ENCODE measurements at places on chromosomes 7 and 10.

DNA sequence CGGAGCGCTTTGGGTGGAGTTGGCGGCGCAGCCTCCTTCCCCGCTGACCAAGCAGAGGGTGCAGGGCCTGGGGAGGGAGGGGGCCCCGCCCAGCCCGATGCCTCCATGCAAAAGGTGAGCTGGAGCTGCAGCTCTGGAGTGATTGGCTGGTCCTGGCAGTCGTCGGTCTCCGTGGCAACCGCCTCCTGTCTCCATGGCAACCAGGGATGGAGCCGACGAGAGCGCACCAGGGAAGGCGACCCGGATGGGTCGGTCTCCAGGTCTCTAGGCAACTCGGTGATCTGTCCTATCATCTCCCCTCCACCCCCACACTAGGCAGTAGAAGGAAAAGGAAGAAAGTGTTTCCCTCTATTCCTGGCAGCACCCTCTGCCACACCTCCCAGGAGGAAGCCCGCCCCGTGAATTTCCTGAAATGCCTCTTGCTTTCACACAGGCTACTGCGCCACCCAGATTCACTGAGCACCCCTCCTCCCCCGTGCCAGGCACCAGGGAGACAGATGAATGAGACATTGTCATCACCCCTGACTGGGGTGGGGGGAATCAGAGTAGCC is 647 bp upstream of the NACAD start:
- DNase-seq: peak; percentile 79

DNA sequence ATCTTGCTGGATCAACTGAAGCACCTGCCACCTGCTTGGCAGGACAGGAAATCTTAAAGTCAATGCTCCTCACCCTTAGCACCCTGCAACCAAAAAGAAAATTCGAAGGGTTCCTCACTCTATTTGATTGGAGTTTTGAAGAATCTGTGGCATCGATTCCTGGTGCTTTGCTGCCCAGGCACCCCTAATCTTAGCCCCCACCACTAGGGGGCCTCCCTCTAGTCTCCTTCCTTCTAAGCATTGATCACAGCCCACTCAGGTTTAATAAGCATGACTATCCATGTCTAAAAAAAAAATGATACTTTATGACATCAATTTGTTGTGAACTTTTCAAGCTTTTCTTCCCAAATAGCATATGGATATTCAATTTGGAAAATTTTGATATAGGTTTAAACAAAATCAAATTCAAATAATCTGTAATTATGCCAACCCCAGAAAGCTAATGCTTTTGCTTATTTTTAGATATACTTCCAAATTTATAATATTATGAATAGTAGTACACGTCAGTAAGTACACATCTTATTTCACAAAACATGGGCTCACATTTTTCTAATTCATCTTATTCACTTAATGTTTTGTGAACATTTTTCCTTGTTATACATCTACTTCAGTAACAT is 45.3 kb downstream of the NRG3 start:
- DNase-seq: no peak

DNA sequence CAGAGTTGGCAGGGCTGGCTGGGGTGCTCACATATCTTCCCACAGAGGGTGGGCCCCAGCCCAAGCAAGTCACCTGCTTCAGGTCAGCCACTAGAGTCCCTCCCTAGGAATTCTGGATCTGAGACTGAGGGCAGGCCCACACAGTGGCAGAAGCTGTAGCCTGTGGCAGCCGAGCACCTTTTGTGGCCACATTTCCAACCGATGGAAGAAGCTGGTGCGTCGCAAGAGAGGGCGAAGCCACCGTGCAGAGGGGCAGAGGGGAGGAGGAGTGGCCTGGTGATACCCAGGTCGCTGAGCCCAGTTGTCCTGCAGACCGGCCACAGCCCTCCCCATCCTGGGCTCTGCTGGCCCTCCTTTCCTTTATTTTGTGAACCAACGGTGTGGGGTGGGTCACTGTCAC is 5.3 kb downstream of the POLM start:
- DNase-seq: no peak

DNA sequence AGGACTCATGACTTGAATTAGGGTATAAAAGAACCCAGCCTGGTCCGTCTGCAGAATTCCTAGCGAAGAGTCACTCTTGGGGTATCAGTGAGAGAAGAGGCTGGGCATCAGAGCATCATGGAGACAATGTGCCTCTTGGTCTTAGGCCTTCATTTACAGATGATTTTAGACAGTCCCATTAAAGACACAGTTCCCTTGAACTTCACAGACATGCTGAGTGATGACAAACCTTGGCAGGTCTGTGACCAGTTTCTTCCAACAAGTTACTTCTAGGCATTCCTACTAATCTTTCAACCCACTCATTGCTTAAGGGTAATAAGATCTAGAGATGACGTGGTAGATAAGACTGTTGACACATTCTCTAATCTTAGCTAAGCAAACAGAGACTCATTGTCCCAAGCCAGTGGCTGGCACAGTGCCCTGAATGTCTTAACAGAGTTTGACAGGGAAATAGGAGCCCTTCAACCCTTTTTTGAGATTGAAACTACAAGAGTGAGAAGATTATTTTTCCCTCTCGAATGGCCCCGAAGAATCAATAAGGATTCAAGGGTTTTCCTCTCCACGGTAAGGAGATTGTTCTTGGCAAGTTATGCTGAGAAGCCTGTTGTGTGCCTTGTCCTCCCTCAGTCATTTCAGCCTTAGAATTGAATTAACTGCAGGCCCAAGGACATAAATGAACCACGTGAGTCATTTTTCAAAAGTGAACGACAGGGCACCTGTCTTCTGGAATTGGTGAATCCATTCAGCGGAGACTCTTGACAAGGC is 281.1 kb downstream of the CCDC3 start:
- no peak for DNase-seq

GRCh38 chr10:98778277-98778759 is 331.6 kb upstream of the HPS1 start:
- DNase-seq: no peak

GRCh38 chr7:36017111-36017510 is 135.9 kb upstream of the EEPD1 start:
- no peak for DNase-seq

- DNase-seq: no peak
These were observed 47.8 kb upstream of the GDF10 start for GRCh38 chr10:47252093-47252780.

DNA sequence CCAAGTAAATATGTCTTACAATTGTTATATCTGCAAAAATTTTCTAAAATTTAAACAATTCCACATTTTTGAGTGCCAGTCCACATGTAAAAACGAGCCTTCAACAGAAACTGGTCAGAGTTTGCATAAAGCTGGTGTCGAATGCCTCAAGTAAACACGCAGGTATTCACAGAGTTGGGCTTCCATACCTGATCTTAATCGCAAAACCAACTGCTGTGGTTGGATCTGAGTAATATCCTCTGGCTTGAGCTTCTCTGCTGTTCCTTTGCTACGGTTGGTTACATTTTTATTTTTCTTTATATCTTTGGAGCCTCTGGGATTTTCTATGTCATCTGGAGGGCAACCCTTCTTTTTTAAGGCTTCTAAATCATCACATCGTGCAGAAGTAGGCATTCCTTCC is 28.4 kb downstream of the ITGB1 start:
- DNase-seq: no peak

DNA sequence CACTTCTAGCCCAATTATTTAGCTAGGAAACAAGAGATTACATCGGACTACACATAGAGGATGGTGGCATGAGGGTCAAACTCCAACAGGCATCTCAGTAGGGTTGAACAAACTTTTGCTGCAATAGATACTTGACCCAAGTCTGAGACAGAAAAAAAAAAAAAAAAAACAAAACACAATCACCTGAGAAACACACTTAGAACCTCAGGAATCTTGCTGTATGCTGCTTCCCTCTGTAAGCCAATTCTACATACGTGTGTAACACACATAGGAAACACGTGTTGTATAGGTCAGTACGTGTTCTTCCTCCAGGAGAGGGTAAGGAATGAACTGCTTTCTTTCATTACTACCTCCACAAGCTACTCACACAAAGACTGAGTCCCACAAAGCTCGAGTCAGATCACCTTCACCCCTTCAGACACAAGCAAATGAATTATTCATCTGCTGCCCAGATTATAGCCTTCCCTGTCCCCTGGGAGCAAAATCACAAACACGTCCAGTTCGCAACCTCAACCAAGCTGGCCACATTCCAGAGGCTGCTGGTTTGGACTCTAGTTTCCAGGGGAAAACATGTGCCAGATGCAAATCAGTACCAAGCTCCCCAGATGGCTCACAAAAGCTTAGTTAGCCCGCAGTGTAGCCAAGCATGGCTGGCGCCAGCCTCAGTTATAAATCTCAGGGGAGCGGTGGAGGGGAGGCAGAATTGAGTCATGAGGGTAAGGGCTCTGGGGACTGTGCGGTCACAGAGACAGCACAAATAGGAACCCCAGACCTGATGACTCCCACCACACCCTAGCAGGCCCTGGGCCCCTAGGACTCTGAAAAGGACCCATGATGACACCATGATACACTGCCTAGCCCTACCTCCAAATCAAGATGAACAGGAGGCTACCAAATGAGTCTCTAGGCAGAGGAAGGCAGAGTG is 15.1 kb downstream of the PSAP start:
- DNase-seq: no peak

DNA sequence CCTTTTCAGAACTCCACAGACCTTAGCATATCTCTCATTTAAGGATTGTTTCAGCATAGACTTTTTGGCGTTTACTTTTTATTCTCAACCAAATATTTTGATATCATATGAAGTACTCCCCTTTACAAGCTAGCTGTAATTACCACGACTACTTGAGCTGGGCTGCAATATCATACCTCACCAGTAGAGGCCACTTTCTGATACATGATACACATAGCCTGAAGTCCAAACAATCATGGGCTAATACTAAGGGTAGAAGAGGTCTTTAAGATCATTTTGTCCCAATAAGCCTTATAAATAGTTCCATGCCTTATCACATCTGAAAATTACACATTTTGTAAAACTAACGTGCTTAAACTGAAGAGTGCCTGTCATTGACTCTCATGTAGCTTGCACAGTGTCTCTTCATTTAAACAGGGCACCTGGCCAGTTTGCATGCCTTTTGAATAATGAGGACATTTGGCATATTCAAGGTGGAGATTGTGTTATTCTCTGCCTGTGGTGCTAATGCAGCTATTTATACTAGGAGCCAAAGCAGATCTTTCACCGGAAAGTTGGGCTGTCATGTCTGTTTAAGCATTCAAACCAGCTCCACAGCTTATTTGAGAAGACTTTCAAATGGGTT is 403.7 kb upstream of the ZMIZ1 start:
- DNase-seq: no peak

GRCh38 chr7:64098-64915 is 128.1 kb upstream of the FAM20C start:
- peak; percentile 33 for DNase-seq

- peak; percentile 62 for DNase-seq
These were observed 3.0 kb upstream of the FGF8 start for GRCh38 chr10:101778781-101779543.

DNA sequence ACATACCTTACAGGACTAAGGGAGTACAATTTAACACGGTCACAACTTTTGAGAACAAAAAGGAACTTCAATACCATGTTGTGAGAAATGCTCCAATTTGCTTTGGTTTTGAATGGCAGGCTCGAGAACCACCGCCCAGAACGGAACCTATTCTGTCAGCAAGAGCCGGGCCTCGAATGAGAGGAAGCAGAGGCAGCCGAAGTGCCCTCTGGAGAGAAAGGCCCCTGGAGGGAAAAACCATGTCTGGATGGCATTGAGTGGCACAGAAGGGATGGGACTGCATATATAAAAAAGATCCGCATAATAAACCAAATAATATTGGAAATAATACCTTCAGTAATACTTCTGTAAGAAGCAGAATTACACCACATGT is 85.6 kb downstream of the CHST15 start:
- DNase-seq: no peak

DNA sequence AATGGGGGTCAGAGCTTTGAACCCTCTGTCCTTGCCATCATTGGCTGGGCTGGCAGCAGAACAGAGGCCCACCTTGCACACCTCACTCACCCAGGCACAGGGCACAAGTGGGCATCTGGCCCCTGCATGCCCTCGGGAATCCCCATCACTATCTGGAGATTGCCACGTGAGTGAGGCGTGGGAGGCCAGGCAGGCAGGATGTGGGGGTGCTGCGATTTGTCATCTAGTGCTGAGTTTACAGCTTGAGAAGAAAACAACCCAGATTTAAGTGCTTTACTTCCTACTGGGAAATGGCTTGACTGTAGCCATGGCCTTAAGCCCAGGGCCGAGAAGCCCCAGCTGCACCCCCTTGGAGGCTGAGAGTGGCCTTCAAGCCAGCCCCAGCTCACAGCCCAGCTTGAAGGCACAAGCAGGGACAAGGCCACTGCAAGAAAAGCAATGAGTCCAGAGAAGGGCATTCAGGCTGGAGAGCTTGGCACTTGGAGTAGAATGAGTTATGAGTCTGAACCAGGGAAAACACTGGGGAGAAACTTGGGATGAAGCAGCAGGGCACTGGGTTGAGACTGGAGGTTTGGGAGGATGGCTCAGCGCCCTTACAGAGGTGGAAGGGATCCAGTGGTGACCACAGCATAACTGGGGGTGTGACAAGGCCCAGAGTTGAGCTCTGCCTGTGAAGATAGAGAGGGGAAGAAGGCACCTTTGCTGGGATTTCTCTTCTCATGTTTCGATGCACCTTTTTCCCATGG is 123.0 kb downstream of the CXCL12 start:
- no peak for DNase-seq

DNA sequence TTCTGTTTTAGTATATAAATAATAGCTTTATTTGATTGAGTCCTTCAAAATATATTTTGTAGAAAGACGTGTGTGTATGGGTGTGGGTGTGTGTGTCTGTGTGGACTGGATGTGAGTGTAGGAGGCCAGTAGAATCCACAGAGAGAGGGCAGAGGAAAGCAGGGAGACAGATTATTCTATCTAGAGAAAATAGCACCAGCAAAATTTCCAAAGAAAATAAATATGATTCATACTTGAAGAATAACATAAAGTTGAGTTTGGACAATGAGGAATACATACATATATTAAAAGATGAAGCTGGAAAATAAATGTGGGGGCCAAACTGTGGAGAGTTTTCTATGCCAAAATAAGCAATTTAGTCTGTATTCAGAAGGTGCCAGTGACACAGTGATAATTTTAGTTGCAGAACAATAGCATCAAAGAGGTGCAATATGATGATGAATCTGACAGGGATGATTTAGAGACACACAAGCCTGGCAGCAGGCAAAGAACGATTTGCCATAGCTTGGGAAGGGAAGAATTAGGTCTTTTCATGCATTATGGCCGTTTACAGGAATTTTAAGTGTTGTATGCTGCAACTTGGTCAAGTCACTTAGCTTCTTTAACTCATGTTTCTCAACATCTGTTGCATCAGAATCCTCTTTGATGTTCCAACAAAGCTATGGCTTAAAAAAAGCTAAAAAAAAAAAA is 121.3 kb downstream of the SEMA3A start:
- no peak for DNase-seq

- no peak for DNase-seq
These were observed 8.9 kb upstream of the GRK5 start for GRCh38 chr10:119198438-119198837.

DNA sequence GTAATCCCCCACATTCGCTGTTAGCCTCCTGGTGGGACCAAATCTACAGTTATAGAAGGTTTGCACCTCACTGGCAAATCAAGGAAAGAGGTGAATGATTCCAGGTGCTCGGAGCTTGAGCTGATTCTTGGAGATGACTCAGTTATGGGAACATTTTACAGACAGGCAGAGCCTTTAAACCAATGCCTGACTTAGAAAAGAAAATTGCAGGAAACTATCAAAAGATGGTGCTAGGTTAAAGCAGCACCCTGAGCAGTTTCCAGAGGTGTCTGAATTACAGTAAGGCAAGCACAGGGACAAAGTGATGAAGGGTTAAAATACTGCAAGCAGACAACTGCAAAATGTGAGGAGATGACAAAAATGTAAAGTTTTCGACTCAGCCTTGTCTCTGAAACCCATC is 2.9 kb downstream of the LRRTM3 start:
- no peak for DNase-seq

Measured in neuronal stem cell (in vitro differentiated cells).